ENCODE measurements at places on chromosomes 2 and 18. TPM values are rescaled to one million over a fixed set of nuclear protein-coding genes. Genes with fewer than 3 reads are reported as not detected.

- DNase-seq, result no peak
These were observed 175.5 kb downstream of the OTX1 start for GRCh38 chr2:63225964-63226686.

GRCh38 chr2:37568565-37568964 is 102.9 kb downstream of the CDC42EP3 start:
- no peak for DNase-seq

GRCh38 chr2:133841900-133842299 is 273.6 kb upstream of the NCKAP5 start:
- DNase-seq, result peak; percentile 79

- no peak for DNase-seq
These were observed 48.3 kb upstream of the ZC3H15 start for GRCh38 chr2:186437719-186438118.

- no peak for DNase-seq
These were observed 132.7 kb upstream of the TTC27 start for GRCh38 chr2:32495139-32495538.

- no peak for DNase-seq
These were observed 1100.4 kb upstream of the SLC39A10 start for GRCh38 chr2:194556629-194557028.

DNA sequence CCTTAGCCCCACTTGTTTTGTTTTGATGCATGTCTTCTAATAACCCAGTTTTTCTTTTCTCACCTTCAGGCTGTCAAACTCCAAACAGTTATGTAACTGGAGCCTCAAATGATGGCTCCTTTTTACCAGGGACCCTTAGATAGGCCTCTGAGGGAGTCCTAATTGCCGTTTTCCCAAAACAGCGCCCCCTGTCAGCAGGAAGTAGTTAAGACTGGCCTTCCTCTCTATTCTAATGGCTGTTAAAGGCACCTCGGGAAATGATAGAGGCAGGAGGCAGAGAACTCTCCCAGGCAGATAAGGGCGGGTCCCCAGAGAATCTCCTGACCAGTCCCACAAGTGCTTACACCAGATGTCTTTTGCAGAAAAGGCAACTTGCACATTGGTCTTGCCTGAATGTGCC is 123.2 kb downstream of the KCNS3 start:
- DNase-seq, result no peak

- no peak for DNase-seq
These were observed 132.0 kb downstream of the CALCRL start for GRCh38 chr2:187316040-187316439.

DNA sequence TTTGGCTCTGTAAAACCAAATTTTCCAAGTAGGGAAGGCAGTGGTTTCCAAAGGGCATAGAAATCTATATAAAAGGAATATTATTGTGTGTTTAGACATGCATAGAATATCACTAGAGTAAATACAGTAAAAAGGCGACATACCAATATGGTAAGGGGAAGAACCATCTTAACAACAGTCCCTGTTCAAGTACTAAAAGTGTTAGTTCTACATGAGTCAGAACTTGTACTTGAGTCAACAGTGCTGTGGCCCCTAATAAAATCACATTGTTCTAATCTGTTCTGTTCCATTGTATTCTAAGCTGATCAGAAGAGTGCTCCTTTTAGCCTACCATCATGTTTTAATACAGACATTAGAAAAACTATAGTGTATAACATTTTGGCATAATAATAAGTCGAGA is 36.1 kb upstream of the TNFRSF11A start:
- no peak for DNase-seq

GRCh38 chr18:48412339-48412929 is 3.3 kb upstream of the ZBTB7C start:
- peak; percentile 56 for DNase-seq

DNA sequence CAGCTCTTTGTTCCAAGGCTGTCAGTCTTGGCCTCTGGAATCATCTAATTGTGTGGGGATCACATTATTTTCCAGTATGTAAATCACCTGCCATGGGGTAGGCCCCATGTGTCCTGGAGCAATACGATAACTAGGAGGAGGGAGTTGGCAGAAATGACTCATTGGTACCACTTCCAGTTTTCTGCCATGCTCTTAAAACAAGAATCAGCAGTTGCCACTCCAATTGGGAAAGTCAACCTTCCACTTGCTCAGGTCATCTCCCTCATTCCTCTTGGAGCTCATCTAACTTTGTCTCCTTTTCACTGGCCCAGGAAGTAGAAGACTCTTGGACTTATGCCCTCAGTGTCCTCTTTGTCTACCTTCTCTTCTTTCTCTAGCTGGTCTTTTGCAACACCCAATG is 487.0 kb downstream of the SLC4A3 start:
- DNase-seq, result no peak

DNA sequence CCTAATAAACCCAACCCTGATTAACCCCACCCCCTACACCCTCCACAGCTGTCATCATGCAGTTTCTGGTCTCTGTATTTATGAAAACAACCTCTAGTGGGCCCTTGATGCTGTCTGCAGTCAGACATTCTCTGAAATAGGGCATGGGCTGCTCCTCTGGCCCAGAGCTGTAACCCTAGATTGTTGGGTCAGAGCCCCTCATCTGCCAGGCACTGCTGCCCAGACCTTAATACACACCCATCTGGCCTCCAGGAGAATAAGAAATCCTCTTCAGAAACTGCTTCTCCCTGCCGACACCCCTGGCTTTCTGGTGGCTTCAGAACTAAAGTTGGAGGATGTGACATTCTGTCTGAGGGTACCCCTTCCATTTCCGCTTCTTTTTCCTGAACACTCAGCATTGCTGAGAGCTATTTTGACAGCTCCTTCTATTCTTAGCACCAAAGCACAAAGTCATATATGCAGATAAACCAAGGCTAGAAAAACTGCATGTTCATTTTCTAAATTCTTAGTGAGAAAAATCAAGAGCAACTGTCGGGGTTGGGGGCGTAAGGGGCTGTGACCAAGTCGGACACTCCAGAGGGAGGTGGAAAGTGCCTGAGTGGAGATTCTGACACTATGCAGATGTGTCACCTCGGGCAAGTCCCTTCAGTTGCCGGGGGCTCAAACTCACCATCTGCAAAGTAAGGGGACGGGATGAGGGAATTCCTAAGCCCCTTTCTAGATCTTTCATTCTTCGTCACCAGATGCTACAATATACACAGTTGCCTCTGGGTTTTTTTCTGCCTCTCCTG is 28.7 kb downstream of the SRSF7 start:
- DNase-seq, result peak; percentile 43

GRCh38 chr2:33316328-33316727 is 160.1 kb upstream of the RASGRP3 start:
- DNase-seq, result no peak

DNA sequence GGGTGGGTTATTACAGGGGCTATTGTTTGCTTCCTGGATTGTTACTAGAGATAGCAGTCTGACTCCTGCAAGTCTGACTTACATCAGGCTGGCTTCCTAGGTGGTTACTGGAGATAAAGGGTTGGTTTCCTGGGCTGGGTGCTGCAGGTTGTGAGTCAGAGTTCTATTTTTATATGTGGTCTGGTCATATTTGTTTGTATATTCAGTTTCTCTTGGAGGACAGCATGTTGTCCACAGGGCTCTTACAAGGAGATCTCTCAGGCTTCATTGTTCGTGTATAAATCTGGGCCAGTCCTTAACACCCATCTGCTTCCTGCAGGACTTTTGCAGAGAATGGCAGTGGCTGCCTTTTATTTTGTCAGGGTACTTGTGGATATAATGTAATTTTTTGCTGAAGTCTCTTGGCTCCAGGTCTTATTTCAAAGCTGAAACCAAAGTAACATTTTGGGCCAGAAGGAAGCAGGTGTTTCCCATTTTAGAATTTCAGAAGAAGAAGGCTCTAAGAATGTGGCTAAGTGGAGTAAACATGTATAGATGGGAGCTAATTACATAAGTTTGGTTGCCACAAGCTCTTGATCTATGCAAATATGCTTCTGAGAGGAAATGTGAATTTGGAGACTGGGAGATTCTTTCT is 65.9 kb upstream of the SLC16A14 start:
- peak; percentile 28 for DNase-seq

DNA sequence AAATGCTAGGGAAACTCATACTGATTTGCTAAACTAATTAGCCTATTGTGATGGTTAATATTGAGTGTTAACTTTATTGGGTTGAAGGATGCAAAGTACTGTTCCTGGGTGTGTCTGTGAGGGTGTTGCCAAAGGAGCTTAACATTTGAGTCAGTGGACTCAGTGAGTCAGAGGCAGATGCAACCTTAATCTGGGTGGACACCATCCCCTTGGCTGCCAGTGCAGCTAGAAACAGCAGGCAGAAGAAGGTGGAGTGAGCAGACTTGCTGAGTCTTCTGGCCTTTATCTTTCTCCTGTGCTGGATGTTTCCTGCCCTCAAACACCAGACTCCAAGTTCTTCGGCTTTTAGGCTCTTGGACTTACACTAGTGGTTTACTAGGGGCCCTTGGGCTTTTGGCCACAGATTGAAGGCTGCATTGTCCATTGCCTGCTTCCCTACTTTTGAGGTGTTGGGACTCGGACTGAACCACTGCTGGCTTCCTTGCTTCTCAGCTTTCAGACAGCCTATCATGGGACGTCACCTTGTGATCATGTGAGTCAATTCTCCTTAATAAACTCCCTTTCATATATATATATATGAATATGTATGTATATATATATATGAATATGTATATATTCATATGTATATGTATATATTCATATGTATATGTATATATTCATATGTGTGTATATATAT is 69.7 kb downstream of the RPRM start:
- no peak for DNase-seq

The SERPINB13 gene
- 17.5 TPM for total RNA-seq

The CROCC2 gene
- total RNA-seq, result not detected

The MERTK gene
- total RNA-seq, result 6.3 TPM

The PSMA8 gene
- not detected for total RNA-seq

The SGPP2 gene
- 2.3 TPM for total RNA-seq

The MARCHF4 gene
- total RNA-seq, result not detected

The SAG gene
- total RNA-seq, result not detected

The CCDC68 gene
- total RNA-seq, result 5.0 TPM

The AGPS gene
- 64.6 TPM for total RNA-seq

The ITPRIPL1 gene
- total RNA-seq, result 6.3 TPM

All from tongue (tissue), 3 donors.